ENCODE measurements at places on chromosomes 16 and 17. TPM values are rescaled to one million over a fixed set of nuclear protein-coding genes. Genes with fewer than 3 reads are reported as not detected.

Gene ZNF469
- 1.3 TPM for total RNA-seq

DNA sequence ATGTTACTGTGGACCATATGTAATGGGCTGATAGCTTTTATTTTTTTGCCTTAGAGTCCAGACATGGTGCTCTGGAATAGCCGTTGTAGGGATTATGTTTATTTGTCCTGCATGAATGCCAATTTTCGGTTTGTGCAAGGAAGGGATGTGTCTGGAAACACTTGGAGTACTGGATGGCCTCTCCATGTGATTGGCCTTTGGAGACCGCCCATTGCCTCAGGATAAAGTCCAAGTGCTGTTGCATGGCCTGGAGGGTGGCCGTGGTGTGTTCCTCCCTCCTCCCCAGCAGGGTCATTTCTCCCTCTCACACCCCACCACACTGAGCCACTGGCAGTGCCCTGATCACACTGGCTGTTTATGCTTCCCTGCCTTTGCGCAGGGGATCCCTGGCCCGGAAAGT lies 93.9 kb downstream of the MSI2 start:
- peak; percentile 92 for DNase-seq

Gene ADAD2
- total RNA-seq, result not detected

DNA sequence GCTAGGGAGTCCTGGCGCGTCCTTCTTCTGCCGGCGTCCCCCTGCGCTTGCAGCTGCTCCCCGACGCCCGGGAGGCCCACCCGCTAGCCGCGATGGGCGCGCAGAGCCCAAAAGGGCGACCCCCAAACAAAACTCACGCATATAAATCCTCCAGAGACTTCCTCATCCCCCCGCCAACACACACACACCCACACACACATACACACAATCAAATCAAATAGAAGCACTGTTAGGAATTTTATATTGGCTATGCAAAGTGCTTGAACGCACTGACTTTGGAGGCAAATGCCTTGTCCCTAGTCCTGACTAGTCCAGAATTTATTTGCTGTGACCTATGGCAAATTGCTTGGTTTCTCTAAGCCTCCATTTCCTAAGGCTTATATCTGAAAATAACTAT lies 23.8 kb upstream of the CRYM start:
- DNase-seq, result no peak

Gene DRC7
- under 0.01 TPM for total RNA-seq

DNA sequence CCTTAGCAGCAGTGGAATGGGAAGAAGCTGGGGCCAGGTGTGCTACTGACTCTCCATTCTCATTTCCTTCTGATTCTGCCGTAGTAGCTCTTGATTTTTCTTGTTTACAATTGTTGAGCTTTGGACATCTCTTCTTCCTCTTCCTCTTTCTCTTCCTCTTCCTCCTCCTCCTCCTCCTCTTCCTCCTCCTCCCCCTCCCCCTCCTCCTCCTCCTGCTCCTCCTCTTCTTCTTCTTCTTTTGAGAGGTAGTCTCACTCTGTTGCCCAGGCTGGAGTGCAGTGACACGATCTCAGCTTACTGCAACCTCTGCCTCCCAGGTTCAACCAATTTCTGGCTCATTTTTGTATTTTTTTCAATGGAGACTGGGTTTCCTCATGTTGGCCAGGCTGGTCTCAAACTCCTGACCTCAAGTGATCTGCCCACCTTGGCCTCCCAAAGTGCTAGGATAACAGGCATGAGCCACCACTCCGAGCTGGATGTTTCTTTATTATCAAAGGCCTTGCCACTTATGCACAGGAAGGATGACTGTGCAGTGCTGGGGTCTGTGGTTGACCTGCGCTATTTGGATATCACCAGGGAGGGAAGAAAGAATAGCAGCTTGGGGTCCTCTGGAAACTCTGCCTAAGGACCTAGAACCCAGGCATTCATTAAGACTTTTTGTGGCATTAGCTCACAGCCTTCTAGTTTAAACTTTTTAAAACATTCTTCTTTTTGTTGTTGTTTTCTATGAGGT lies 127.8 kb upstream of the KCNJ16 start:
- no peak for DNase-seq

DNA sequence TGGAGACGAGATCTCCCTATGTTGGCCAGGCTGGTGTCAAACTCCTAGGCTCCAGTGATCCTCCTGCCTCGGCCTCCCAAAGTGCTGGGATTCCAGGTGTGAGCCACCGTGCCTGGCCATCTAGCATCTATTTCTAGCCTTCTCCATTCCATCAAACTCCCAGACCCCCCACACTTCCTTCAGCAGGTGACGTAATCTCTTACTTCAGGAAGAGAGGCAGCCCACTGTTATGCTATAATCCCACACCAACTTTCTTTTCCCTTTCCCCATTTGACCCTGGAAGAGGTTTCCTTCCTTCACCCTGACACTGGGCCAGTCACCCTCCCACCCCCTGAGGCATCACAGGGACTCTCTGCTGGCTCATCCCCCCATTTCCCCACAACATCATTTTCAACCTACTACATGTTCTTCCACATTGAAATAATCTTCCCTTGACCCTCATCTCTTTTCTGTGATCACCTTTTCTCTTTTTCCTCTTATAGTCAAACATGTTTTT lies 7.6 kb downstream of the ITGA2B start:
- DNase-seq, result no peak

All from fibroblast of lung (primary cell).